ENCODE measurements at places on chromosomes 7 and 10.

GRCh38 chr7:121019018-121019417 lies 30.5 kb downstream of the CPED1 start:
- DNase-seq, result no peak

DNA sequence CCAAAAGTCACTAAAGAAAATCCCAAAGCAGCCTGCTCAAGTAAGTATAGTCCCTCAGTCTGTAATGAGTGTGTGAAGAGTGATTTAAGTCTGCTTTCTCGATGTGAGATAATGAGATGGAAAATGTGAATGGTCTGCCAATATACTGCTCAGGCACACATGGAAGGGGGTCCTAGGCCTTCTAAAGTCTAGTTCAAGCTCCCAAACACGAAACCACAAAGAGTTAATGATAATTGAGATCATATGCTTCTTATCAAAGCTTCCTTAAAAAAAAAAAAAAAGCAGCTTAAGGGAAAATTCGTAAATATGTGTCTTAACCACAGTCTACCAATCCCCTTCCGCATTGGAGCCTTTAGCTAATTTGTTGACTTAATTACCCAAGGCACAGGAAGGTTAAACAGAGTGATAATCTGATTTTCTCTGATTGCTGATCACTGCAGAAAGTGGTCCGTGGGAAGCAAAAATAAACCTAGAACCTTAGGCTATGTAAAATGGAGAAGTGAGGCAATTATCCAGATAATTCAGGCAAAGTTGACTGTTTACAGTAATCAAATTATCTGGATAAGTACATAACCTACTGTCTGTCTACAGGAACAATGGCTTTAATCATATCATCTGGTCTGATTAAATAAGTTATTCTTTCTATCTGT lies 172.9 kb downstream of the MBL2 start:
- DNase-seq, result no peak

DNA sequence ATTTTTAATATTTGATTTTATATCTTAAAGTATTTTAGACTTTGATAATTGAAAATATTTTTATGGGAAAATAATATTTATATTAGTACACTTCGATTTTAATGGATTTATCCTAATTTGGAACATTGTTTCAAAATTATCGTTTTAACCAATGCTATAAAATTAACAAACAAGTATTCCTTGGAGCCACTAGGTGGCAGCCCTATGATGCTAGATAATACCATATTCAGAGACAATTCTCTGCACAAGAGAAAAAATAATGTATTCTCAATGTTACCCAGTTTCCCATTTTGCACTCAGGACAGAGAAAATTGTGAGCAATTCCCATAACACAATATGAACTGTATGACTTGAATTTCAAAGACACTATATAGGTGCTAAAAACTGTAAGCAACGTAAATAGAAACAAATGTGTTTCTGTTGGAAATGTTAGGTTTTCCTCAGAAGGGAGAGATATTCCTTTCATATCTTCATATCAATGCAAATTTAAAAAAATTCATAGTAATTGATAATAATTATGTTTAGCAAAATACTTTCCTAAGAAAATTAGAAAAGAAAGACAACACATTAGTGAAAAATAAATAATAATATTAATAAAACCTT lies 237.8 kb downstream of the SEMA3E start:
- no peak for DNase-seq

DNA sequence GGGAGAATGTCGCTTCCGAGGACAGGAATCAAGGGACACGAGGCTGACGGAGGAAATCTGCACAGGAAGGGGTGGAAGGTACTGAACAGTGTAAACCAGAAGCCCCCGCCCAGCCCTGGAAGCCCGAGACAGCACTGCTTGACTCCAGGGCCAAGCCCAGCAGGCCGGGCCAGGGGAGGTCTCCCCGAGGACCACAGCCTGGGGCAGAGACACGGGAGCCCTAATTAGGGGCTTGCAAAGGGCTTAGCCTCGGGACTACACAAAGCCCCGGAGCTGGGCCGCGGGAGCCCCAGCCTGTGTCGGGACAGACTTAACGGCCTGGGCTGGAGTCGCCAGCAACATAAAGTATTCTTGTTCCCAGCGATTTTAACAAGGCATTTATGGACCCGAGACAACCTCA lies 50.8 kb downstream of the OAT start:
- DNase-seq, result no peak

DNA sequence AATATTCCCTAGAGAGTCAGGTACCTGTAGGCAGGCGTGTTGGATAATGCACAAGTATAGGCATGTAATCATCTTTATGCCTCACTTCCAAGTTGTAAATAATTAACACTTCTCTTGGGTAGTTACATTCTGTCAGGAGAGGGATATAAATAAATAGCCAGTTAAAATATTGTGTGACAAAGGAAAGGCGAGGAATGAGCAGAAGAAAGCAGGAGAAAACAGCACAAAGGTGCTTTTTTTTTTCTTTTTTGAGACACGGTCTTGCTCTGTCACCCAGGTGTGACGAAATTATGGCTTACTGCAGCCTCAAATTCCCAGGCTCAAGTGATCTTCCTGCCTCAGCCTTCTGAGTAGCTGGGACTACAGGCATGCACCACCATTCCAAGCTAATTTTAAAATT lies 99.2 kb upstream of the LYZL2 start:
- no peak for DNase-seq

DNA sequence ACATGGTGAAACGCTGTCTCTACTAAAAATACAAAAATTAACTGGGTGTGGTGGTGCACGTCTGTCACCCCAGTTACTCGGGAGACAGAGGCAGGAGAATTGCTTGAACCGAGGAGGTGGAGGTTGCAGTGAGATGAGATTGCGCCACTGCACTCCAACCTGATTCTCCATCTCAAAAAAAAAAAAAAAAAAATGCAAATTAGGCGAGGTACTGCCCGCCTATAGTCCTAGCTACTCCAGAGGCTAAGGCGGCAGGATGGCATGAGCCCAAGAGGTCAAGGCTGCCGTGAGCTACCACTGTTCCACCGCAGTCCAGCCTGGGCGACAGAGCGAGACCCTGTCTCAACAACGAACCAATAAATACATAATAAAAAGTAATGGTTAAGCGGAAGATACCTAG lies 1.1 kb upstream of the EIF4H start:
- no peak for DNase-seq

DNA sequence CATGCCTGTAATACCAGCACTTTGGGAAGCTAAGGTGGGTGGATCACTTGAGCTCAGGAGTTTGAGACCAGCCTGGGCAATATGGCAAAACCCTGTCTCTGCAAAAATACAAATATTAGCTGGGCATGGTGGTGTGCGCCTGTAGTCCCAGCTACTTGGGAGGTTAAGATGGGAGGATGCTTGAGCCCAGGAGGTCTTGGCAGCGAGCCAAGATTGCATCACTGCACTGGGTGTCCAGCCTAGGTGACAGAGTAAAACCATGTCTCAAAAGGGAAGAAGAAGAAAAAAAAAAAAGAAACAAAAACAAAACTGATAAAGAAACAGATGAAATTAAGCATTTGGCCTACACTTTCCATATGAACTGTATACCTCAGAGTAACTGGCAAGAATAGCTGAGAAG lies 319.2 kb downstream of the PARD3 start:
- no peak for DNase-seq
